ENCODE measurements at places on chromosomes 4 and X.

- DNase-seq, result no peak
Measured at GRCh38 chrX:134911348-134911747, 79.4 kb upstream of the SMIM10 start.

DNA sequence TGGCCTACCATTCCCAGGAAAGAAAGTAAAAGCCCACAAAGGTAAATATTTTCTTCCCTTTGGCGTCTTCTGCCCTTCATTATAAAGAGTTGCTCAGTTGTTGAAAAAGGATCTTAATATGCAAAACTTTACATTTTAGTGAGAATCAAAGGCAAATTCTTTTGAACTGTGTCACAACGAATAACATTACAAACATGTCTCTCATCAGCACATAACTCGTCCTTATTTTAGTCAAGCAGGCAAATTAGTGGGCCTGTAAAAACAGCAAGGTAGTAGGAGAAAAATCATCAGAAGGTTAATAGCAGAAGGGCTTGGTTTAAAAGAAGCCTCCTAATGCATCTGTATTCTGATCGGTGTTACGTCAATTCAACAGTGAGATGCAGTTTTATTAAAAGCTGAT lies 647.3 kb upstream of the DIPK2B start:
- no peak for DNase-seq

DNA sequence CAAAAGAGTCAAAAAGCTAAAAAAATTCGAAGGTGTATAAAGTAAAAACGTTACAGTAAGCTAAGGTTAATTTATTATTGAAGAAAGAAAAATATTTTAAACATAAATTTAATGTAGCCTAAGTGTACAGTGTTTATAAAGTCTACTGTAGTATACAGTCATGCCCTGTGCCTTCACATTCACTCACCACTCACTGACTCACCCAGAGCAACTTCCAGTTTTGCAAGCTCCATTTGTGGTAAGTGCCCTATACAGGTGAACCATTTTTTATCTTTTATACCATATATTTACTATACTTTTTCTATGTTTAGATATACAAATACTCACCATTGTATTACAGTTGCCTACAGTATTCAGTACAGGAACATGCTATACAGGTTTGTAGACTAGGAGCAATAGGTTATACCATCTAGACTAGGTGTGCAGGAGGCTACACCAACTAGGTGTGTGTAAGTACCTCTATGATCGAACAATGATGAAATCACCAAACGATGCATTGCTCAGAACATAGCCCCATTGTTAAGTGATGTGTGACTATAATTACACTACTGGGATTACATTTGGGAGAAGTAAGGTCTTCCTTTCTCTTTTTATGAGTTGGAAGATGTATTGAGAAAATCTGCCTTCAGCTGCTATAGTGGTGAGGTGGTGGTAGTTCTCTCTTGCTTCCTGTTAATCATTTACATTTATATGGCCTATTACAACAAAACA lies 27.2 kb downstream of the TMSB4X start:
- DNase-seq, result no peak

DNA sequence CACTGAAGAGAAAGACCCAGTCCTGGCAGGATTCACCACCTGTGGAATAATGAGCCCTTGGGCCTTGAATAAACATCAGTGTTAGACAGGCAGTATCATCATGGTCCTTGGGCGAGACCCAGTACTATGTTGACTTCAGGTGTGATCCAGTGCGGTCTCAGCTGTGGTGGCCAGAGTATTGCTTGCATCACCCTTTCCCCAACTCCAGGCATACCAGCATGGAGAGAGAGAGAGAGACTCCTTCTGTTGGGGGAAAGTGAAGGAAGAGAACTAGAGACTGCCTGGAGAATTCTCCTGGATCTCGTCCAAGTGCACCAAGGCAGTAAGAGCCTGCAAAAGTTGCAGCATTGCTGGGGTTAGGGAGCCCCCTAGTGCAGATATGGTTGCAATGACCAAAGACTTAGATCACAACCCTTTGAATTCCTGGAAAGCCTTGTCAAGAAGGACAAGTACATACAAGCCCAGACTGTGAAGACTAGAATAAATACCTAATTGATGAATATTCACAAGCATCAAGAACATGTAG lies 61.1 kb upstream of the VAMP7 start:
- peak; percentile 68 for DNase-seq

DNA sequence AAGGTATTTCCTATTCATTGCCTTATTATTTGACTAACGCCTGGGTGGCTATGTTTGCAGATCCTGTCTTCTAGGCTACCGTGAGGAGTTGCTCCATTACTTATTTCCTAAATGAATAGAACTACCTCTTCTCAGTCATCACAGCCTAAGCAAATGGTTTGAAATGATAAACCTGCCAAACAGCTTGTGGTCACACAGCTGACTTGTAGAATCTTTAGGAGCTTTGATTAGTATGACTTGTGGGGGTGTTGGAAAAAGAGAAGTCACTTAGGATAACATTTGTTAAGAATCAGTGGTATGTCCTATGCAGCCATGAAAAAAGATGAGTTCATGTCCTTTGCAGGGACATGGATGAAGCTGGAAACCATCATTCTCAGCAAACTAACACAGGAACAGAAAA lies 169.3 kb downstream of the PPARGC1A start:
- no peak for DNase-seq

All from neural progenitor cell (in vitro differentiated cells).